GDM1 (cell line): ENCODE measurements at places on chromosomes 11 and 22.

DNA sequence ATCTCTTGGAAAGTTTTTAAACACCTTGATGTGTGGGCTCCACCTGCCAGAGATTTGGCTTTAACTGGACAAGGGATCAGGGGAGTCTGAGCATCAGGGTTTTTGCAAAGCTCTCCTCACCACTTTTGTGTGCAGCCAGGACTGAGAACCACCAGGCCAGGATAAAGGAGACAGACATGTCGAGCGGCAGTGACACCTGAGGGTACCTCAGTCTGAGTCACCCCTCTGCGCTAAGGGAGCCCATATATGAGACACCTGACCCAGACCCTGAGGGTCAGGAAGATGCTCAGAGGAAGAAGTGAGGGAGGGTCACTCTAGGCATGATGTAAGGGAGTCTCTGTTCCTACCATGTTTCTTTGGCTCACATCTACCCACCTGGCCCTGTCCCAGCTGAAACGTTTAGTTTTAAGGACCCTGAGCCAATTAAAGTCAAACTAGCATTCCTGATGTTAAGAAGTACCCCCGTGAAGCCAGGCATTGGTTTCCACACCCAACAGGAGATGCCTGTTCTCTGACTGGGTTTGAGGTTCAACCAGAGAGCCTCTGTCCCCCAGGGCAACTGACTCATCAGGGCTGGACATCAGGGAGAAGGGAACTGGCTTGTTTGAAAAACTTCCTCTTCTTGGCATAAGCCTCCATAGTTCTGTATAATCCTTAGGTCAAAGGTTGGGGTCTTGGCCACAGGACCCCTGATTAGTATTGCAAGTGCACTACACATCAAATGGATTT is 72.4 kb upstream of the BIRC3 start:
- DNase-seq = no peak

DNA sequence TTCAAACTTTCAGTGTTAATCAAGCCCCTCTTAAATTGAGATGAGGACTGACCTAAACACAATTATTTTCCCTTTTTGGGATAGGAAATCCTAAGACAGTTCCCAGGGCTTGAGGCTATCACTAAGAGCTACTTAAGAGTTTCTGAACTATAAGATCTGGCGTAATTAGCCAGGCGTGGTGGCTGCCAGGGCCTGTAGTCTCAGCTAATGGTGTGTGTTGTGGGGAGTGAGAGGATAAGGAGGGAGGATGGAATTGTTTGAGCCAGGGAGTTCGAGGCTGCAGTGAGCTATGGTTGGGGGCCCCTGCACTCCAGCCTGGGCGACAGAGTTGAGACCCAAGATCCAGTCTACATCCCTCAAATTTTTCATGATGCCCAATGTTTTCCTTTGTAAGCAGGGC is 23.5 kb upstream of the EXPH5 start:
- DNase-seq = no peak

- DNase-seq = no peak
Observed at GRCh38 chr11:119999220-119999619, 138.7 kb downstream of the TRIM29 start.

- no peak for DNase-seq
Observed at GRCh38 chr22:32562916-32563315, 88.3 kb downstream of the FBXO7 start.

DNA sequence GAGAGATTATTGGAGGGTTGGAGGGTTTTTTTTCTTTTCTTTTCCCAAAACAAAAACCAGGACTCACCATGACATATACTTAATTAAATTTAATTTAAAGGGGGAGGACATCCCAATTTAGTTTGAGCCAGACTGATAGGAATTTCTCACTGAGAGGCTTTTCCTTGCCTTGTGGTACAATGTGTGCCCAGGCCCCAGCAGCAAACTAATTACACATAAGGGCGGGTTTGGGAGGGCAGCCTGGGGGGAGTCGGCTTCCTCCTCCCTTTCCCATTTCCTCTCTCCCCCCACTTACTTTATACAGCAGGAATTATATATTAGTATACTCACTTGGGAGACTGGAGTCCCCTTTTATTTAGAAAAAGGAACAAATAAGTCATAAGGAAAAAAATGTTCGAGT is 2.9 kb downstream of the TEAD1 start:
- DNase-seq = no peak

GRCh38 chr22:20117633-20118299 is 740 bp upstream of the TRMT2A start:
- DNase-seq = no peak

DNA sequence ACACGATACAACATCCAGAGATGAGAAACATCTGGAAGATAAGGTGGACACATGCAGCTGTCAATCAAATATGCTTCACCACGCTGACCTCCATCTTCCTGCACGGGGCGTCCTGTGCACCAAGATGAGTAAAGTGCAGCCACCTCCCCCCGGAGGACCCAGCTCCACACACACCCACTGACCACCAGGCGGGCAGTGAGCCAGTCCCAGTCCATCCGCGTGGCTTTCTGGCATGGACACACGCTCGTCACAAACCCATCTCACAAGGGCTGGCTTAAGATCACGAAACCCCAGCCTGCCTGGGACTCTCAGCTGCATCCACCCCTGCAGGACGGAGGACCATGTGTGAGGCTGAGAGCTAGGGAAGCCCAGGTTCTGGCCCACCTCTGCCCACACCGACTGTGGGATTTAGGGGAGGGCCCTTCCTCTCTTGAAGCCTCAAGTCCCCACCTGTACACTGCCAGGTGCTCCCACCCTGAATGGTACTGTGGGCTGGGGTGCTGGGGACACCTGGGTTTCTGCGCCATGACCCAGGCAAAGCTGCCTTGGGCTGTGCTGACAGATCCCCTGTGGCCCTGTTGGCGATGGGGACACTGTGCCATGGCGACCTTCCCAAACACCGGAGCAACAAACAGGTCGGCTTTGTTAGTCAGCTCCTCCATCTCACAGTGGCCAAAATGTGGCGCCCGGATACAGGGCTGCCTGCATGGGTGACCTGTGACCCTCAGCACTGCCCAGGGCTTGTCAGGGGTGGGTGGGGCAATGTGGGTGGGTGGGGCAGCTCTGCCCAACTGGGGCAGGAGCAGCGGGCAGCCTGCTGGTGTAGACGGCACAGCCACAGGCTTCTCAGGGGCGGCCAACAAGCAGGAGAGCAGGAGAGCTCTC is 629.0 kb downstream of the TBC1D22A start:
- DNase-seq = no peak

DNA sequence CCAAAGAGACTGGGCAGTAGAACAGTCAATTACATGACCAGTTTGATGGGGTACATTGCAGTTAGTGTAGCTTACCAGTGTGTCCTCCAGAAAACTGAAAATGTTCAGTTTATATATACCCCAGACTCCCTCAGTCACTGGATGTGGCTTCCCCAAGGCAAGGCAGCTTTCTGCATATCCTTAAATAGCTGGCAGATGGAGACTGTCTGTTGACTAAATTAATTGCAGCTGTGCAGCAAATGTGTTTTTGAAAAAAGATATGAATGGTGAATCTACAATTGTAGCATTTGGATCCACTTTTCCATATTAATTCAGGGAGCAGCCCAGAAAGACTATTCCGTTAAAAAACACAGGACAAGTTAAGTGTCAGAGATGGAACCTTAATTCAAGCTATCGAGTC is 565.1 kb upstream of the CCDC179 start:
- DNase-seq = no peak

- DNase-seq = no peak
Observed at GRCh38 chr11:85863855-85864254, 8.7 kb downstream of the CCDC83 start.

DNA sequence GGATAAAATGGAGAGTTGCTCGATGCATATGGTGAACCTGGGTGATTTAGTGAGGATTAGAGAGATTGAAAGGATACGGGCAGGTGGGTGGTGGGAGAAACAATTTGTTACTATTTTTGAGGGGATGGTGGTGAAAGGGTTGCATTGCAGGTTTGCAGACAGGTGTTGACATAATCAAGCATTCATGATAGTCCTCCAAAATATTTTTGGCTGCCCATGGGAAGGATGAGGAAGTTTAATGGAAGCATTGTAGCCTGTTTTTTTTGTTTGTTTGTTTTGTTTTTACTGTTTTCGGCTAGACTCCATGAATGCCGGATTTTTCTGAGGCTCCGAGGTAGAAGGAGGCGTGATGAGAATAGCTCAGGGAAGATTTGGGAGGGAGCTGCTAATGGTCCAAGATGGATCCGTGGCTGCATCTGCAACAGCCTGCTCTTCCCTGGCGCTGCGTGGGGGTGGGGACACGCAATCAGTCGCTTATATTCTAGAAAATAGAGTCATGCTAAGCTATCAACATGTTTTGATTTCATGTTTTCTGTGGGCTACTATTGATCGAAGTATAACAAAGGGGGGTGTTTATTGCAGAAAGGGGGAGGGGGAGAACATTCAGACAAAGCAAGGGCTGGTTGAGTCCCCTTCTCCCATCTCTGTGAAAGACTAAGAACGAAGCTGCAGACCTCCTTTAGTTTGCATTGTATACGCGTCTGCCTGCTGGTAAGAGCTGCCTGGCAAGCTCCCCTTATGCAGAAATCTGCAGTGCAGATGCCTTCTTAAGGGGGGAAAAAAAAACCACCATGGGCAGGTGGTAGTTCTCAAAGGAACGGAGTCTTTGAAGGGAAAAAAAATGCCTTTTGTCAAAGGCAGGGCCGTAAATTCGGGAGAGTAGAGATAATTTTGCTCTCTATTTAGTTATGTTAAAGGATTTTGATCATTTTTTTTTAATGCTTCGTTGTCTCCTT is 1.0 kb downstream of the RTN3 start:
- DNase-seq = no peak

DNA sequence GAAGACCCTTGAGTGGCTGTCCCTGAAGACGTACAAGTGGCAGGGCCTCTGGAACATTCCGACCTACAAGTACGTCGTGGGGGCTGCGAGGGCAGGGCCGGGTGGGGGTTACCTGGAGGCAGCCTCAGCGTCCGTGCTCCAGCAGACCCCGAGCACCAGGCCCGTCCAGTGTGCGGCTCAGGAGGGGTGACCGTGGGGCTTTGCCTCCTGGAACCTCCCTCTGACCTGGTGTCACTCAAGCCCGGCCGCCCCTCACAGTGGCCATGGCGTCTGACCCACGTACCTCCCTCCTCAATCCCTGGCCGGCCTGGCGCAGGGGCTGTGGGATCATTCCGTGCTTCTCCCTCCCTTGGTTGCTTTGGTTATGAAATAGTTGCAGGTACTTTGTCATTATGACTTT is 18.5 kb downstream of the RNH1 start:
- no peak for DNase-seq

DNA sequence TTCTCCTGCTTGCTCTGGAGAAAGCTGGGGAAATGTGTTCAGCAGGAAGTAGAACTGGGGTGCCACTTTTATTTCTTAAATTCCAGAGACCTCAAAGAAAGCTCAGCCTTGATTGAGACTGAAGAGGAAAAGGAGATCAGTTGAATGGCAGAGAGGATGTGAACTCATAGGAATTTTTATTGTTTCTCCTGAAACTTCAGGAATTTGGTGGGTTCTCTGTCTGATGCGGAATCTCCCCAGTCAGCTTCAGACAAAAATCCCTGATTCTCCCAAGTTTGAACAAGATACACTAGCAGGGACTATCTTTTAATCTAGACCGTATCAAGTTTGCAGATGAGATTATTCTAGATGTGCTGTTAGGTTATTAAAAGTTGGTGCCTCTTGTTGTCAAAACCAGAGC is 23.0 kb downstream of the EHF start:
- DNase-seq = no peak

DNA sequence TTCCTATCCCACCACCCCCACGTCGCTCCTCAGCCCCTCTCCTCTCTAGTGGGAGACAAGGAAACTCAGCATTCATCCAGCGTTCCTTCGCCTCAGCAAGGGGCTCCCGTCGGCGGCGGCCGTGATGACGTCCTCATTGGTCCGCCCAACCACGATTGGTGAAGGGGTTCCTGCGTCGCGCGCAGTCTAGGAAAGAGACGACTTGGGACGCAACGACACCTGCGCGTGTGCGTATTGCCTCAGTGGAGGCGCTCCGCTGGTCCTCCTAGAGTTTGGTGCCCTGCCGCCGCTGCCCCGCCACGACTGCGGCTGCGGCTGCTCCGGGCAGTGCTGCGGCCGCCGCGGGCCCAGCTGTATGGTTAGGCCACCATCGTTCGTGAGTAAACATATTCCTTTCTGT is 56.6 kb downstream of the CCDC81 start:
- DNase-seq = no peak

DNA sequence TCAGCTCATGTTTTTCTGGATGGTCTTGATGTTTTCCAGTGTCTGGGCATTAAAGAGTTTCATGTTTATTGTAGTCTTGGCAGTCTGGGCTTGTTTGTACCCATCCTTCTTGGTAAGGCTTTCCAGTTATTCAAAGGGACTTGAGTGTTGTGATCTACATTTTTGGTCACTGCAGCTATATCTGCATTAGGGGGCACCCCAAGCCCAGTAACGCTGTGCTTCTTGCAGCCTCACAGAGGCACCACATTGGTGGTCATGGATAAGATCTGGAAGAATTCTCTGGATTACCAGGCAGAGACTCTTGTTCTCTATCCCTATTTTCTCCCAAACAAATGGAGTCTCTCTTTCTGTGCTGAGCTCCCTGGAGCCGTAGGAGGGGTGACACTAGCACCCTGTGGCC is 451.5 kb upstream of the FAT3 start:
- DNase-seq = no peak

DNA sequence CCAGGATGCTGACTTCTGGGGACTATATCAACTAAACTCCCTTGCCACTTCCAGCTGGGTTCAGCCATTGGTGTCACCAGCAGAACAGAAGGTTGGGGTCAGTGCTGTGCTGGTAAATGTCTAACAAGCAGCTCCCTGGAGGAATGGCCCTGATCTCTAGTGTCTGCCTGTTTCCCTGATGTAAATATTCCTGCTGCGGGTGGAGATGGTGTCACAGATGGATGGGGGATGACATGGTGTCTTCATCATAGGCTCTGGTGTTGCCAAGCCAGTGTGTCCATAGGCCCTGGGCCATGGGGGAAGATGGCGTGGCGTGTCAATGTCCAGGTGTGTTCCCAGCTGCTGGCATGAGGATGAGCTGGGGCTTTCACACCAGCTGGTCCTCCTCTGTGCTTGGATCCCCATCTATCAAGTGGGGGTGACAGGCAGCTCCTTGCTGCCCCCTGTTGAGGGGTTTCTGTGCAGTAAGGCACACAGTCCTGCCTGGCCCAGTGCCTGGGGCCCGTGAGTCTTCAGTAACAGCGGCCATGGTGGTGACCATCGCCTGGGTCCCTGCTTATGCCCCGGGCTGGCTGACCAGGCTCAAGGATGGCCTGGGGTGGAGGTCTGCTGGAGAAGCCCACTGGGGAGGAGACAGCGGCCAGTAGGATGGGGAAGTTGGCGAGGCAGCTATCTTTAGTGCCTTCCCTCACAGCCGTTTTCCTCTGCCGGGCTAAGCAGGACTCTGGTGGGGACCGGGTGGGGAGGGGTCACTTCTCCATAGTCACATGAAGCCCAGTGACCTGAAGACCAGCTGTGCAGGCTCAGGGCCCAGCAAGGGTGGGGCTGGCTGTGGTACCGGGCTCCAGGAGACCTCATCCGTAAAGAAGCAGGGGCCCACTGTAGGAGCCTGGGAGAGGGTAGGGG is 12.7 kb downstream of the RPL3 start:
- no peak for DNase-seq

GRCh38 chr22:36546092-36546804 is 17.3 kb upstream of the EIF3D start:
- peak; percentile 71 for DNase-seq
